ENCODE measurements at places on chromosomes 1 and 21.

DNA sequence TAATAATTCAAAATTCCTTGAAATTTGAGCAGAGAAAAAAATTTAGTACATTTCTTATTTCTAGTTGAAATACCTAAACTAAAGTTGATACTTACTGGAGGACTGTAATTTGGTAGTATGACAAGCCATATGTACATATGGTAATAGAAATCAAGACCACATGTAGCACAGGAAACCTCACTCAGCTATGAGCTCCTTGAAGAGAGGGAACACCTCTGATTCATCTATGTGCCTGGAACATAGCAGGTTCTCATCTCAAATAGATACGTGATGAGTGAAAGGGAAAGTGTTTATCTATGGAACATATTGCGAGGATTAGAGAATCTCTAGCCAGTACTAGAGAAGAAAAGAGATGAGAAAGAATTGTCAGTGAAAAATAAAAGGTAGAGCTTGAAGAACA is 47.9 kb upstream of the GNG4 start:
- peak; percentile 11 for DNase-seq

- no peak for DNase-seq
These were observed 713.0 kb downstream of the BRINP3 start for GRCh38 chr1:189764391-189765320.

DNA sequence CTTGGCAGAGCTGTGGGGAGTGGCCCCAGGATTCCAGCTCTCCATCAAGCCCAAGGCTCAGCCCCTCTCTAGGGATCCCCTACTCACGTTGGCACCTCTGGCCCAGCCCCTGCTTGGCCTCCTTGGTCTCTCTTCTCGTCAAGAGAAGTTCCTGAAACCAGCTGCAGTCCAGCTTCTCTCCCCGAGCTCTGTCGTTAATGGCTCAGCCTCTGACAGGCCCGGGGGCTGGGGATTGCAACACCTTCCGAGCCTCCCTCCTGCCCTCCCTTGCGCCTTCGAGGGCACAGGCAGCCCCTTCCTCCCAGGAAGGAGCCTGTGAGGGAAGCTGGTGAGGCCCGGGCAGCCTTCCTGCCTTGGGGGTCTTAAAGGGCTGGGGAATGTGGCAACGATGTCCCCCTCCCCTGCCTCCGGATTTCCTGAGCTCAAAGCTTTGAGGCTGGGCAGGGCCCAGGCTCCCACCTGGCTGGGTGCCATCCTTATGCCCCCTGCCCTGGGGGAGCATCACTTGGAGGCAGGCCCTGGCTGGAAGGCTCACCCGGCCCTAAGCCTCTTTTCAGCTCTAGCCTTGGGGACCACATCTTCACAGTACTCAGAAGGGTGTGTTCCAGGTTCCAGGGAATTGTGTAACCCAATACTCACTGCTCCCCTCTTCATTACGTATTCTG is at the start of gene CSF3R:
Gene CSF3R, minus strand, starts transcription at position 190 of the 665 bp plus-strand sequence. CDS start 3,417 bp downstream, outside the sequence.
- no peak for DNase-seq

DNA sequence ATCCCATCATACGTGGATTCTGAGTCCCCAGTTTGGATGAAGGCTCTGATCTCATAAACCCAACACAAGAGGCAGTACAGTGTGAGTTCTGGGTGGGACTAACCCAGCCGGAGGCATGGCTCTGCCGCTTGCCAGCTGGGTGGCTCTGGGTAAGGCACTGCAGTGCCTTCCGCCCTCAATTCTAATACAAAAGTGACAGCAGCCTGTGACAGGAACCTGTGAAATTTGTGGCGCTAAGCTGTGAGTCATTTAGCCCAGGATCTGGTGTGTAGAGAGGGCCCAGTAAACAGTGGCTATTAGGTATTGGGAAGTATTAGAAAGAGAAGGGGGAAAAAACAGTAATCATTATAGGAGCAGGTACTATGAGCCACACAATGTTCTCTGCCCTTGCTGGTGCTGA is 23.3 kb downstream of the HSPG2 start:
- DNase-seq, result peak; percentile 18

Data from CD4-positive, alpha-beta T cell treated with Interleukin-10 for 1 hour (primary cell).